ENCODE measurements at places on chromosomes 7 and 10.

- no peak for DNase-seq
Observed at GRCh38 chr10:15374156-15374555, 3.1 kb upstream of the FAM171A1 start.

DNA sequence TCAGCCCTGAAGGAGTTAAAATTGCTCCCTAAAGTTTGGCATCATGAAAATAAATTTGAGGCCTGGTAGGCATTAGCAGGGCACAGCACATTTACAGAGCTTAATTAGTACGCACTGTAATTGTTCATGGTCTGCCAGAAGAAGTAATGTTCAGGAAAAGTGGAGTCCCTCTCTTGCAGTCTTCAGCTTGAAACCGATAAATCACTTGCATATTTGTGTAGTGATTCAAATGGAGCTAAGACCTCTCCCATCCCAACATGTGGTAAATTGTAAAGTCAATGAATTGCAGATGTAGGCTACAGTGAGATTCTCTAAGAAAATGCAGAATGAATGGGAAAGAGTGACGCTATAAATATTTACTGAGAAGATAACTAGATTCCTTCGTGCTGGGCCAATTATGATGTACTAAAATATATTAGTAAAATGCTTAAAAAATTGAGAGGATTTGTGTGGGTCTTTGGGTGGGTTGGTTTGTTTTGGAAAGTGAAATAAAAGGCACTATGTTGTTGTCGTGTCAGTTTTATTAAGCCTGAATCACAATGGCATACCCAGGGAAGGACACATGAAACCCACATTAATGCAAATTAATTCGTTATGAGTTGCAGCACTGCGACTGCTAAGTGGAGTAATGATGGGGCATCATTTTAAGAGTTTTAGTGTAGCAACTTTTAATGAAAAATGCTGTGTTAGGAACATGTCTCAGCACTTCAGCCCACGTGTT lies 8.4 kb downstream of the TCF7L2 start:
- peak; percentile 89 for DNase-seq

DNA sequence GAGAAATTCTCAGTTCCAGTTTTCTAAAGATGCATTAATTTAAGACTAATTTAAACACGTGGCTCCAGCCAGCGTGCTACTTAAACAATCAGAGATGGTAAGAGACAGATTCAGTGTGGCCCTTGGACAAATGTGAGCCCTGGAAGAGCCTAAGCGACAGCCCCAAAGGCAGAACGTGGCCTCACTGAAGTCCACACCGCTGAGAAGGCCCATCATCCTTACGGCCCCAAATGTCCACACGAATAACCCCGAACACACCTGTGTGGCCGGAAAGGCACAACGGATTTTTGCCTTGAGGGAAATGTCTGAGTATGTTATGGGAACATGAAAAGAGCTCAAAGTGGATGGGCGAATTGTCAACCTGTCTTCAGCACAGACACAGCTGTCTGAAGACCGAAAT lies 3.2 kb downstream of the COX19 start:
- DNase-seq: no peak

- DNase-seq: no peak
Observed at GRCh38 chr10:22784668-22785067, 70.3 kb upstream of the PIP4K2A start.

- DNase-seq: no peak
Observed at GRCh38 chr7:65239707-65240352, 133.8 kb upstream of the ZNF92 start.

DNA sequence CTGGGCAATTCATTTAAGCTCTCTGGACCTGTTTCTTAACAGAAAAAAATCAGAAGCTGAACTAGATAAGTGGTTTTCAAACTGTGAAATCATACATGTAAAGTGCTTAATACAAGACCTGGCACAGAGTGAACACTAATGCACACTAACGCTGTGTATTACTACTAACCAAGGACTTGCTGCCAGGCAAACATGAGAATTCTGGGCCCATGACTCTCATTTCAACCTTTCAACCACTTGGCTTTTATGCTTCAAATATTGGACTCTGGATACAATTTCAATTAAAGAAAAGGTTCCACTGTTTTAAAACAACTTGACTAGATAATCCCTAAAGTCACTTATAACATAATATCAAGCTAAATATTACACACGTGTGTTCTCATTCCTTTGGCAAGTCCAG lies 73.4 kb downstream of the SRPK2 start:
- DNase-seq: no peak

GRCh38 chr7:22849172-22849571 lies 26.5 kb upstream of the TOMM7 start:
- no peak for DNase-seq

DNA sequence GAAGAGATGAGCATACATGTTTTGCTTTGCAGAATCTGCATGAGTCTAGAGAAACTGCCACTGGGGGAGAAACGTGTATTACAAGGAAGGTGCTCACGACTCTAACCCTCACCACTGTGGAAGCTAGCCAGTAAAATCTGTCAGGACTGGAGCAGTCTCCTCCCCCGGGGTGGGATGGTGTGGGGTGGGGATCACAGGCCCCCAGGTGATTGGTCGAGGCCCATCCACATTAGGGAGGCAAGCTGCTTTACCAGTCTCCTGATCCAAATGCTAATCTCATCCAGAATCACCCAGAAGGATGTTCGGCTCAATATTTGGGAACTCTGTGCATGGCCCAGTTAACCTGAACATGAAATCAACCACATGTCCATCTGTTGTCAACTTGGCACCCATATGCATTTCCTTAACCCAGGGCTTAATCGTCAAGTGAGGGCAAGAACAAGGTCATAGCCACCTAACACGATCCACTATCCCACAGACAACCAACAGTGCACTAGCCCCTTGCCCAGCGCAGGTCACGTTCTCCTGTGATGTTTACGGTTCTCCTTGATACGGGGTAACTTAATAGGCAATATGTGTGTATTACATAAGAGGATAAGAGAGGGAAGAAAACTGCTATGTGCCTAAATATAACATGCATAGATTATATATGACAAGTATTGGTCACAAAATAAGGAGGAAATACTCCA lies 40.8 kb downstream of the DNAJB6 start:
- DNase-seq: no peak

DNA sequence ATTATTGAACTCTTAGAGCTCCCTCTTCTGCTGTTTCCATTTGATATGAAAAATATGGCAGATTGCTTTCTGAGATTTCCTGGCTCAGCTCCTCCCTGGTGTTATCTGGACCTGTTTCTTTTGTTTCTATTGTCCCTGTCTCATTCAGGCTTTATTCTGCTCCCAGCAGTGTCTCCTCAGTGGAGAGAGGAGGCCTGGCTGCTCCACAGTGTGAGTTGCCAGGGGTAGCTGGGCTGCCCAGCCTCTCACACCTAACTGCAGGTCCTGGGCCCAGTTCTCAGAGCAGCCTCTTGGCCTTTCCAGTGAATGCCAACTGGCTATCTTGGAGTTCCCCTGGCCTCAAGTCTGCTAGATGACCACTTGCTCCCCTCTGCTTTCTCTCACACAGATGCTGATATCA lies 127.0 kb downstream of the VPS41 start:
- DNase-seq: no peak

DNA sequence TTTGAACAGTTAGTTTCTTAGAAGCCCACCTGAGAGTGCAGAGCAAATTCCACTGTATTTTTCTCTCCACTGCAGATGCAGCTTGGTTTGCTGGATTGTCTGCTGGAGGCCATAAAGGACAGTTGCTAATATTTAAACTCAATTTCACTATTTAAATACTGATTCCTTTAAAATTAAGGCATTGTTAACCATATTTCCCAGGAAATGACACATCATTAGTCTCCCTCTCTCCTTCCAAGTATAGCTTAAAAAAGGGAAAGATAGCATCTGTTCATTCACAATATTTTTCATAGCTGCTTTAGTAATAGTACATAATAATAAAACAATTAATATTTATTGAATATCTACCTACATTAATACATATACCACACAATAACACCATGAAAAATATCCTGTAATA lies 252.9 kb downstream of the HGF start:
- no peak for DNase-seq
